ENCODE measurements at places on chromosomes 16 and 17.
A peak's percentile ranks its signal among the peaks of the same experiment; 100 is the strongest.

DNA sequence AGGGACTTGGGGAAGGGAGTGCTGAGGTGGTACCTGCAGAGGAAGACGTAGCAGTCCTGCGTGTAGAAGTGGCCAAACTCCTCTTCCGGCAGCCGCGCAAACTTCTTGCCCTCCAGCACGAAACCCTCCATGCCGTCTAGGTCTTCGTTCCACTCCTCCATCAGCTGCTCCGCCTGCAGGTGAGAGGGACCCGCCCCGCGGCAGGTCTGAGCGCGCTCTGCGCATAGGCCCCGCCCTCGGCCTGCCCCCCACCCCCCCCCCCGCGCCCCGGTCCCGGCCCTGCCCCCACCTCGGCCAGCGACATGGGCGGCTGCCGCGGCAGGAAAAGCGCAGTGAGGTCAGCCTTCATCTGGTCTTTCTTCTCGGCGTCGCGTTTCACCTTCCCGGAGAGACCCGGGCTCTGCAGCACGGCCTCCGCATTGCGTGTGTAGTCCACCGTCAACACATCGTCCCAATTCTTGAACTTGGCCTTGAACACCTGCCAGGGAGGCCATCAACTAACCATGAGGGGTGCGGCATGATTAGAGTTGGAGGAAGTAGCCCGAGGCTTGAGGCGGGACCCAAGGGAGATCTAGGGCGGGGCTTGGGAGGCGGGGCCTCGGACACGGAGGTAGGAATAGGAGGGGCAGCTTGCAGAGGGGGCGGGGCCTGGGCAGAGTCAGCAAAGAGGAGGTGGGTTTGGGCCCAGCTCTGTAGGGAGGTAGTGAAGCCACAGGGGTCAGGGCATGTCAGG, 11.5 kb downstream of the FLII start:
- DNase-seq = no peak

GRCh38 chr17:53721101-53721500, 101.6 kb upstream of the KIF2B start:
- DNase-seq = no peak

DNA sequence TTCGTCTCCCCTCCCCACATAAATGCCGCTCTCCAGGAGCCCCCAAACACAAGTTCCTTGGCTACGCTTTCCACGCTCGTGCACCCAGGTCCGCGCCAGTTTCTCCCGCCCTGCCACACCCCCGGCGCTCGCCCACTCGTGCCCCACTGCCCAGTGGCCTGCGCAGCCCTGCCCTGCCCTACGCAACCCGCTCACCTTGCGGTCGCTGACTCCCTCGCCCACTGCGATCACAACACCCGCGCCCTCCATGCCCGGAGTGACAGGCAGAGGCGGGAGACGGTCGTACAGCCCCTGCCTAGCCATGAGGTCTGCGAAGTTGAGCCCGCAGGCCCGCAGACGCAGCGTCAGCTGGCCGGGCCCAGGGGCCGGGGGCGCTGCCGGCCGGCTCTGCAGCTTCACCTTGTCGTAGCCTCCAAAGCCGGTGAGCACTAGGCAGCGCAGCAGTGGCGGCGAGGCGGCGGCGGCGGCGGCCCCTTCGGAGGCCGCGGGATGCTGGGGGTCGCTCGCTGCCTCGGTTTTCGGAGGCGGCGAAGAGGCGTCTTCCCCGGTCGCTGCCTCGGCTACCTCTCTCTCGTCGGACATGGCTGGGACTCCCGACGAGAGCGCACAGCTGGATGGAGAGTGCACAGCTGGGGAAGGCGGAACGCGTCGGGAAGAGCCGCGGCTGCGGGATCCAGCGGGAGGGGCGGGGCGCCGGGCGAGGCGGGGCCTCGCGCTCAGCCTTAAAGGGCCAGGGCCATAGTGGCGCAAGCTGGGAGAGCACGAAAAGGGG, at the start of gene VAT1:
VAT1 (minus strand) TSS at position 645 of the 772 bp plus-strand sequence; CDS start at position 582, 63 bp downstream.
- DNase-seq = peak; percentile 45

GRCh38 chr17:60333628-60334031, 58.3 kb downstream of the USP32 start:
- no peak for DNase-seq

GRCh38 chr17:6548578-6549330, 7.6 kb downstream of the PITPNM3 start:
- DNase-seq = peak; percentile 18

- peak; percentile 54 for DNase-seq
Observed at GRCh38 chr16:9091867-9092281, 430 bp downstream of the HAPSTR1 start.

DNA sequence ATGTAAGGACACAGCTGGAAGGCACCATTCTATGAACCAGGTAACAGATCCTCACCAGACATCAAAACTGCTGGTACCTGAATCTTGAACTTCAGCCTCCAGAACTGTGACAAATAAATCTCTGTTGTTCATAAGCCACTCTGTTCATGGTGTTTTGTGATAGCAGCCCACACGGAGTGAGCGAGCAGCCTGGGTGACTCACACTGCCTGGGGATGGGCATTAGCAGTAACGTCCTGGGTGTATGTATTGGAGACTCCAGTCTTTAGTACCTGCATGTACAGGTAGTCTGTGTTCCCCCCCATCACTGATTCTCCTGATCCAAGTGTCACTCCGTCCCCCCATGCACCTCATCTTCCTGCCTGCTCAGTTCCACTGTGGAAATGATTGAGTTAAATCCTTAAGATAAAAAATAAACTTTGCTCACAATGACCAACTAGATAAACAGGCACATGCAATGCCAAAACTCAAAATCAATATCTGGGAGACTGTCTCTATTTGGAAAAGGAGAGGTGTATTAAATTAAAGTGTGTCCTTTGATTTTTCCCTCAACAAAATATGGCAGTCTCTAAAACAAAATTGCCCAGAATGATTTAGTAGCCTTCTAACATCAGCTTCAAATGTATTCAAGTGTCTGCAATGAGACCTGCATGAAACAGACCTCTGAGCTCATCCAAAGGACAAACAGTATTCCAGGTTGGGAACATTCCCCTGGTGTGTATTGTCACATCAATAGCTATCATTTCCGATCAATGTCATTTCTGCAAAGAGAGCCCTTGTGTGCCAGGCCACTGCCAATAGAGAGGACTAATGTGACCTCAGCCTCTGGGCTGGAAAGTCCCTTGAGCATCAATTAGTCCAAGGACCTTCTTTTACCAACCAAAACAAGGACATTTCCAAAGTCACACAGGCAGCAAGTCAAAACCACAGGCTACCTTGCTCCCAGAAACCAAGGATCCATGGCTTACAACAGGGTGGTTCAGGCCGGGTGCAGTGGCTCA, 12.2 kb upstream of the VAT1L start:
- DNase-seq = no peak

DNA sequence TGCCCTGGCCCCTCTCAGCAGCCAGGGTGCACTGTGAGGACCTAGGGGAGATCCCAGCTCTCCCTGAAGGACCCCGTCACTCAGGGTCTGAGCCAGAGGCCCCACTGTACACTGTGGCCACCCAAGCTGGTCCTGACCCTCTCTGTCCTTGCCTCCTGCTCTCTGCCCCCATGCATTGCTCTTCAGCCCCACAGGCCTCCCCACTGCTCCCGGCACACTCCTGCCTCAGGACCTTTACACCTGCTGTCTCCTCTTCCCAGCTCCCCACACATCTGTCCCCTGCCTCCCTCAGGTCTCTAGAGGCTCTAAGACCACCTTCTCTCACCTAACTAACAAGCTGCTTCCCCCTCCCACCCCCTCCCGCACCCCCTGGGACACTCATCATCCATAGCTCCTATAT, 12.9 kb upstream of the RAI1 start:
- no peak for DNase-seq

GRCh38 chr17:15250135-15250860, 14.8 kb downstream of the PMP22 start:
- no peak for DNase-seq

DNA sequence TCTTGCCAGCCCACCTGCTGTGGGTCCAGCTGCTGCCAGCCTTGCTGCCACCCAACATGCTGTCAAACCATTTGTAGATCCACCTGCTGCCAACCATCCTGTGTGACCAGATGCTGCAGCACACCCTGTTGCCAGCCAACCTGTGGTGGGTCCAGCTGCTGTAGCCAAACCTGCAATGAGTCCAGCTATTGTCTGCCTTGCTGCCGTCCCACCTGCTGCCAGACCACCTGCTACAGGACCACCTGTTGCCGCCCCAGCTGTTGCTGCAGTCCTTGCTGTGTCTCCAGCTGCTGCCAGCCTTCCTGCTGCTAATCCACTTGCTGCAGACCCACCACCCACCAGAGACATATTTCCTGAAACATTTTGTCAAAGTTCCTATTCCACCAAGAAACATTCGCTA, 641 bp downstream of the KRTAP9-1 start:
- DNase-seq = no peak

- DNase-seq = no peak
Observed at GRCh38 chr17:40462343-40463121, 19.3 kb downstream of the IGFBP4 start.

DNA sequence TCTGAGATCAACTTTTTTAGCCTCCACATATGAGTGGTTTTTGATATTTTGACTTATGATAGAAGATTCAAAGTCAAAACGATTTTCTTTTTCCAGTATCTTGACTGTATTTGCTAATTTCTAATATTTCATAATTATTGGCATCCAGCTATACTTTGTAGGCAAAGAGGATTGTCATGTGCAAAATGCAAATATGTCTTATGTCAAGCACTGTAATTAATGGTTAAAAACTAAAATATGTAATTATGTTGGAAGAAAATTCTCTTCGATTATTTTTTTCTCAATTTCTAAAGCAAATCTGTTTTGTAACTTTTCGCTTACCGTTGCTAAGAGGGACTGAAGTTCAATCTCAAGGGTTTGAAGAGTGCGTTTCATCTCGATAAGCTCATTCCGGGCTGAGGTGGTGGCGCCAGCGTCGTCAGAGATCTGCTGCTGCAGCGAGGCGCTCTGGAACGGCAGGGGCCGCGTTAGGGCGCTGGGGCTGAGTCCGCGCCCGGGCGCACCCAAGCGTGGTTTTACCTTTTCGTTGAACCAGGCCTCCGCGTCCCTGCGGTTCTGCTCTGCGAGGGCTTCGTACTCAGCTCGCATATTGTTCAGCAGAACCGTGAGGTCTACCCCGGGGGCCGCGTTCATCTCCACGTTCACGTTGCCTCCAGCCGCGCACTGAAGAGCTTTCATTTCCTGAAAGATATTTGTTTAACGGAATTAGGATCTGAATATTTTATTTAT, 3.0 kb downstream of the KRT27 start:
- no peak for DNase-seq

DNA sequence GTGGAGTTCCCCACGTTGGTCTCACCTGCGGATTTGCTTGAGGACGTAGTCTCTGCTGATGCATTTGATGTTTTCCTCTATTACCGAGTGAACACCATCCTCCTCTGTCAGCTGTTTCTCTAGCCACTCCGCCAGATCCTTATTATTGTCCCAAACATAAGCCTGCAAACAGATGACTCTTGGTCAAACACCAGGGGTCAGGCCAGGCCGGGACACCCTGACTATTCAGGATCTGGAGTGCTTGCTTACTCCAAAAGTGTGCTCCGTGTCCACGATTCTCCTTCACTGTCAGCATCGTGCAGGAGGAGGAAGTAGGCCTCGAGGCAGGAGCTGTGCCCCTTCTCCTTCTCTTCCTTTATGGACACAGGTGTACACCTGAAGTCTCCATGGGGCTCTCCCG, 140.2 kb downstream of the AATF start:
- no peak for DNase-seq

DNA sequence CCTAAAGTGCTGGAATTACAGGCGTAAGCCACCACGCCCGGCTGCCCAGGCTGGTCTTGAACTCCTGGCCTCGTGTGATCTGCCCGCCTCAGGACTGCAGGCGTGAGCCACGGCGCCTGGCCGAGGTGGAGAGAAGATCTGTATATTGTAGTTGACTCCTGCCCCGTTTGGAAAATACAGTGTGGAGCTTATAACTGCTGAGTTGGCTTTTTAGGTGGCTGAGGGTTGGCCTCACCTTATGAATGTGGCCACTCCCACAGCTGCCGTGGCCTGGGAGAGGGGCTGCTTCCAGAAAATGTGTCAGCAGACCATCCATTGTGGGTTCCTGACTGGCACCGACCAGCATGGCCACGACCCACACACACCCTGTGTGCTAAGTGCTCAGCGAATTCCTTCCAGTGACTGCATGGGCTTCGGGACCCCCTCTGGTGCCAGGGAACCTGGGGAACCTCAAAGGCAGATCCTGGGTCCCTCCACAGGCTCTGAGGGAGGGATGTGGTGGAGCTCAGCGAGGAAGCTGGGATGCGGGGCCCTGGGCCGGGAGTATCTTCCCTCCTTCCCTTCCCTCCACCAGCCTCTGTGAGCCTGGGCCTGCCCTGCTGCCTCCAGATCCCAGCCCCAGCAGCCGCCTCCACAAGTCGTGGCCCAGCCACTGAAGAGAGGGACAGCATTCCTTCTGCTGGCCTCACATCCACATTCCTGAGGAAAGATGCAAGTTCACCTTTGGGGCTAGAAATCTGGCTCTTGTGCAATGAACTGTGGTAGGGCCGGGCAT, 10.9 kb upstream of the RAB11FIP3 start:
- DNase-seq = no peak

GRCh38 chr16:67963292-67963661, 5.2 kb downstream of the SLC12A4 start:
- no peak for DNase-seq

DNA sequence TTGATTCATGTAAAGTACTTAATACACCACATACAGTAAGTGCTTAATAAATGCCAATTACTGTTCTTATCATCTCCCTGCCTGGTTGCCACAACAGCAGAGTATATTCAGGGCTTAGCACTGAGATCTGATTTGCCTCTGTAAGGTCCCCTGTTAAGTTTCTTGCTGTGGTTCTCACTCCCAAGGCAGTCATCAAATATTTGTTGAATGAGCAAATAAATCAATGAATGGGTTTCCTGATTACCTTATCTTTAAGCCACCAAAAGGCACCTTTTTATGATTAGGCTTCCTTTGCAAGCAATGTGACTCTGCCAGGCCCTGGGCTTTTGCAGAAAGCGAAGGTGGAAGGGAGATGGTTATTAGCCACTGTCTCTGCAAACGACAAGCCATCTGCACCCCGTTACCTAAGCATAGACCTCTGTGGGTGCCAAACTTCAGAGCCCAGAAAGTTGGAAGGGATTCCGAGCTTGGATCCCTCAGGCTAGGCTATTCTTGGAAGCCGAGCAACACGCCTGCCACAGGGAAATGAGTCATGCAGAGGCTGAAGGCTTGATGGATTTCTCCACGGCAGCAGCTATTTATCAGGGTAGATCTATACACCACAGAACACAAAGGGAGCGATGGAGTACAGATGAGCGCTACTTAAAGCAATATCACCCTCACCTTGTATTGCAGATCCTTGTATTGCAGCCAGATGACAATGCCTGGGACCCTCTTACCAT, 102.0 kb downstream of the GRIN2A start:
- no peak for DNase-seq

DNA sequence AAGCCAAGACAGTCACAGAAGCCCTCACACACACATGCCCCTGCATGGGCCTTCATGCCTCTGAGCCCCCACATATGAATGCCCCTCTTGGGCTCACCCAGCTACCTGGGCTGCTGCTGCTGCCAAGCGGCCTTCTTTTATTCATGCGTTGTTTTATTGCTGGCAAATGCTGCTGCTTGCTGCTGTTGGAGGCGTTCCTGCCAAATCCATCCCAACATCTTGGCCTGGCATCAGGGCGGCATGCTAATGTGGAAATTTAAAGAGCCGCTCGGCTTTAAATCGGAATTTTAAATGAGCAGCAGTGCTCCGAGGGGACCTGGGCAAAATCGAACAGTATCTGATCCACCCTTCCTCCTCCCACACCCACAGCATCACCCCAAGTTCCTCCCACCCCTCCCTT, 39.0 kb downstream of the NEUROD2 start:
- no peak for DNase-seq
